ENCODE measurements at places on chromosomes 13 and 19.

- DNase-seq = no peak
Measured at GRCh38 chr13:114022876-114023275, 49.0 kb upstream of the C13orf46 start.

DNA sequence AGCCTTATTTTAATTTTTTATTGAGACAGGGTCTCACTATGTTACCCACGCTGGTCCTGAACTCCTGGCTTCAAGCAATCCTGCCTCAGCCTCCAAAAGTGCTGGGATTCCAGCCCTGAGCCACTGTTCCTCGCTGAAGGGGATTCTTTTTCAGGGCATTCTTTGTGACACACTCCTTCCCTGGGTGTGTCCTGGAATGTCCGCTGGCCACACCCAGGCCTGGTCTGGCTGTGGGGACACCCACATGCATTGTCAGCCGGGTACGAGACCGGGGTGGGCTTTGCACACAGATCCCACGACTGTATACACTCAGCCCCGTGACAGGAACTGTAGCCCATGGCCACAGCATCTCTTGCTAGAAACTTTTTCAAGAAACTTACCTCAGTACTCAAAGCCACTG, 34.4 kb upstream of the GATAD2A start:
- DNase-seq = no peak

GRCh38 chr13:19967621-19968020, 9.1 kb downstream of the ZMYM2 start:
- no peak for DNase-seq

DNA sequence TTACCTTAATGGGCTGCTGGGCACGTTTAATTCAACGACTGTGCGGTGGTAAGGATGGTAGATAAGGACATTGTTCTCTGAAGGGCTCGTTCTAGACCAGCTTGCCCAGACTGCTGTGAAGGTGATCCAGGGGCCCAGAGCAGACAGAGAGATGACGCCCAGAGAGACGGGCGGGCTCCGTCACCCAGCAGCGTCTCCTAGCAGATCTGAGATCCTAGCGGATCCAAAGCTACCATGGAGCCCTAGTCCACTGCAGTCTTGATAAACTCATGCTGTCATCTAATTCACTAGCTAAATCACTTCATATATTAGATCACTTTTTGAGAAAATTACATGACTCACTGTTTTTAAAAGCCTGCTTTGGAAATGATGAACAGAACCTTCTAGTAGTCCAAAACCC, 21.5 kb downstream of the COL4A2 start:
- DNase-seq = no peak

DNA sequence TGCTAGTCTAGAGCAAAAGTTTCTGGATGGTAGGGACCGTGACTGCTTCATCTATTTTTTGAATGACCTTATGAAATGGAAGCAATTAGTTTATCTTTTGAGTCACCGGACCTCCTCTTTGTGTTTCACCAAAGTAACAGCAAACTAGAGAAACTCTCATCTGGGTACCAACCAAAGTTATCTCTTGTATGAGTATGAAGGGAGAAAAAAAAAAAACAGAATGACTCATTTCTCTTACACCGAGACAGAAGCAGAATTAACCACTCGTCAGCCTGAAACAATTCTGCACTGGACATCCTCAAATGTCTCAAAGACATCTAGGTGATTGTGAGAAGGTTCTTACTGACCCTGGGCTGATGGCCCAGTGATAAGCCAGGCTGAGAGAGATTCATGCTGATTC, 18.3 kb downstream of the ZNF100 start:
- no peak for DNase-seq

DNA sequence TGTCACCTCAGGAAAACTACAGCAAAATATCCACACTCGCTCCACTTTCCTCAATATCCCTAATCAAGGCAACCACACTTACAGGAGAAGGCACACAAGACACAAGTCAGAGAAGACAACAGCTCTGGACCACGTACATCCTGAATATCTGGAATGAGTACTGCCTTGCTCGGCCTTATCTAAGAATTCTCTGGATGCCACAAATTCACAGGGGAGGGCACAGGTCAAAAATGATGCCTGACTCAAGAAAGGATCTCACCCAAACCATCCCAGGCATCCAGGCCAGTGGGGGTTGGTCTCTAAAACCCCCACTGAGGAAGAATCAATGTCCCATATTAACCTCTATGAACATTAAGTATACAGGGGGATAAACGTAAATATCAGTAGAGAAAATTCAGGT, 29.9 kb downstream of the ATP7B start:
- DNase-seq = no peak

DNA sequence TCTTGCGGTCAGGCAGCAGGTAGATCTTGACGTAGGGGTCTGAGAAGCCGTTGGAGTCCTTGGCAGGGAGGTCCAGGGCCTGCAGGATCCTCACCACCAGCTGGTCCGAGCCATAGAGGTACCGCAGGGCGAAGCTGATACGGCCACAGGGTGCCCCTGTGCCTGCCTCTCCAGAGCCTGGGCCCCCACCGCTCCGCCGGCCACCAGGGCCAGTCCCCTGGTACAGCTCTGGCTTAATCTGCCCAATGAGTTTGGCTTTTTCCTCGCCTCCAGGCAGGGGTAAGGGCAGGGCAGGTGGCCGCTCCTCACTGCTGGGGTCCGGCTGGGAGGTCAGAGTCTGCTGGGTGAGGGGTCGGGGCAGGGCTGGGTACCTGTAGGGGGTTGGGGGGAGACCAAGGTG, 9.9 kb downstream of the SYT3 start:
- no peak for DNase-seq

- DNase-seq = no peak
Measured at GRCh38 chr13:109870696-109871370, 84.5 kb upstream of the IRS2 start.

DNA sequence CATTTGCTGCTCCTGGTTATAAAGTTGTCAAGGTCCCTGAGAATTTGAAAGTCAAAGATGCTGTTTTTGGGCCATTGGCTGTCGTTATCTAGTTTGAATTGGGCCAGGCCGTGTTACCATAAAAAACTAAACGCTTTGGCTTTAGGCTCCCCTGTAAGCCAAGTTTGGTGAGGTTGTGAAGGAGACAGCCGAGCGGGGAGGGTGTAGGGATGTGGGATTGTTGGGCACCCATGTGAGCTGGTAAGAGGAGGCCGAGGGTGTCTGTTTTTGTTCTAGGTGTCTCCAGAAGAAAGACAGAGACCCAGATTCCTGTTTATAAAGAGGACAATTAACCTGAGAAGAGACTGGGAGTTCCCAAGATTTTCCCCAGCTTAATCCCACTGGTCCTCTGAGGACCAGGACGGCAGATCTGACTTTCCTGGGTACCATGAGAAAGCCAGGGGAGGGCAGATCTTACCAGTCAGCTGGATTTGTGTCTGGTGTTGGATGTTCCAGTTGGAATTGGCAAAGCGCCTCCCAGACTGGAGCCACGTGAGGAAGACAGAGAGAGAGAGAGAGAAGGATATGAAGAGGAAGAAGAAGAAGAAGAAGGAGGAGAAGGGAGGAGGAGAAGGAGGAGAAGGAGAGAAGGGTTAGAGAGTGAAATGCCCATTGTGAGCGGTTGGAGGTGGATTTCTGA, 25.1 kb downstream of the TMEM255B start:
- DNase-seq = no peak

DNA sequence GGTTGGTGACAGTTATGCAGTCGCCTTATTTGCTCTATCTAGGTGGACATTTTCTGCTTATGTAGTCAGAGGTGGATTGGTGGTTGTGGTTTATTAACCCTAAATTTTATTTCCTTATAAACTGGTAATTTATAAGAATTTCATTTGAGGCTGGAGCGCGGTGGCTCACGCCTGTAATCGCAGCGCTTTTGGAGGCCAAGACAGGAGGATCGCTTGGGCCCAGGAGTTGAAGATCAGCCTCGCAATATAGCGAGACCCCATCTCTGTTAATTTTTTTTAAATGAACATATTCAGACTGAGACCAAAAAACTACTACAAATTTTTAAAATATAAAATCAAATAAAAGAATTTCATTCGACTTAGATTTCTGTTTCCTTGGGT, 810 bp downstream of the ZNF627 start:
- no peak for DNase-seq

DNA sequence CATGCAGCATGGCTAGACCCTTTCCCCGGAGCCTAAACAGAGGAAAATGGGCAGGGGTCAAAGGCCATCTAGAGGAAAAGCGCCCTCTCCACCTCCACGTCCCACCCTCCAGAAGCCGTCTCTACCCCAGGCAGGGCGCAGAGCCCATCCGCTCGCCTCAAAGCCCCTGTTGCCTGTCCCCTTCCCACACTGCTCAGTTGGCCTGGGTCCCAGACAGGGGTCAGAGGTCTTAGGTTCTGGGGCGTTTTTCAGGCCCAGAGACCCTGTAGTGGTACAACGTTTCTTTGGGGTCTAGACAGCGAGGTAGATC, 285 bp downstream of the TMEM143 start:
- peak; percentile 62 for DNase-seq

GRCh38 chr19:4831304-4831978, at the start of gene TICAM1:
Gene TICAM1, minus strand, starts transcription at chr19:4831712. Its CDS starts 13,335 bp downstream, at chr19:4818377.
- DNase-seq = no peak

DNA sequence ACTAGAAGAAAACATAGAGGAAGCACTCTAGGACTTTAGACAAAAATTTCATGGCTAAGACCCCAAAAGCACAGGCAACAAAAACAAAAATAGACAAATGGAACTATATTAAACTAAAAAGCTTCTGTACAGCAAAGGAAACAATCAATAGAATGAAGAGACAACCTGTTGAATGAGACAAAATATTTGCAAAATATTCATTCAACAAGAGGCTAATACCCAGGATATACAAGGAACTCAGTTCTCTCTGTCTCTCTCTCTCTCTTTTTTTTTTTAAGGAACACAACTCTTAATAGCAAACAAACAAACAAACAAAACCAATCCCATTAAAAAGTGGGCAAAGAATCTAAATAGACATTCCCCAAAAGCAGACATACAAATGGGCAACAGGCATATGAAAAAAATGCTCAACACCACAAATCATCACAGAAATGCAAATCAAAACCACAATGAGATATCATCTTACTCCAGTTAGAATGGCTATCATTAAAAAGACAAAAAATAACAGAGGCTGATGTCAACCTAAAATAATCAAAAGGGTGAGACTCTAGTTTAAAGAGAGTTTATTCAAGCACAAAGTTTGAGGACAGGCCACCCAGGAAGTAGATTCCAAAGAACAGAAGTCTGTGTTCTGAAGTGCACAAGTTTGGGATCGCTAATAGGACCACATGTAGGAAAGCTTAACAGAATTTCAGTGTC, 27.1 kb upstream of the SLC7A9 start:
- DNase-seq = no peak

- DNase-seq = no peak
Measured at GRCh38 chr19:1363599-1363998, 20.1 kb upstream of the NDUFS7 start.

All from NCI-H2171 treated with DMSO at 0.1 percent for 48 hours (cell line).